ENCODE measurements at places on chromosomes 6 and 20. TPM values are rescaled to one million over a fixed set of nuclear protein-coding genes. Genes with fewer than 3 reads are reported as not detected.
A peak's percentile ranks its signal among the peaks of the same experiment; 100 is the strongest.

- H3K27me3 ChIP-seq, result no peaks in the 10 kb centered on the region
- peak overlapping the region; percentile 76 for H3K27ac ChIP-seq
- peaks cover 6% of the 10 kb centered on the region for H3K4me1 ChIP-seq
- DNase-seq, result no peak
Observed at GRCh38 chr6:16544521-16544920, 216.7 kb downstream of the ATXN1 start.

GRCh38 chr20:33645072-33645358, 17.1 kb upstream of the C20orf144 start:
- no peak for DNase-seq
- no peak overlapping the region for H3K4me3 ChIP-seq
- H3K27me3 ChIP-seq, result no peaks in the 10 kb centered on the region
- peaks cover 43% of the 10 kb centered on the region for H3K36me3 ChIP-seq

- H3K4me3 ChIP-seq, result no peak overlapping the region
- H3K27ac ChIP-seq, result no peak overlapping the region
- peaks cover 14% of the 10 kb centered on the region for H3K36me3 ChIP-seq
- peaks cover 4% of the 10 kb centered on the region for H3K4me1 ChIP-seq
Observed at GRCh38 chr6:7604003-7604402, 14.0 kb downstream of the SNRNP48 start.

- no peaks in the 10 kb centered on the region for H3K36me3 ChIP-seq
- H3K4me3 ChIP-seq, result peak overlapping the region; percentile 49
- DNase-seq, result peak; percentile 37
- H3K27ac ChIP-seq, result peak overlapping the region; percentile 40
- H3K4me1 ChIP-seq, result peaks cover 10% of the 10 kb centered on the region
Observed at GRCh38 chr6:41894366-41895299, 542 bp downstream of the USP49 start.

DNA sequence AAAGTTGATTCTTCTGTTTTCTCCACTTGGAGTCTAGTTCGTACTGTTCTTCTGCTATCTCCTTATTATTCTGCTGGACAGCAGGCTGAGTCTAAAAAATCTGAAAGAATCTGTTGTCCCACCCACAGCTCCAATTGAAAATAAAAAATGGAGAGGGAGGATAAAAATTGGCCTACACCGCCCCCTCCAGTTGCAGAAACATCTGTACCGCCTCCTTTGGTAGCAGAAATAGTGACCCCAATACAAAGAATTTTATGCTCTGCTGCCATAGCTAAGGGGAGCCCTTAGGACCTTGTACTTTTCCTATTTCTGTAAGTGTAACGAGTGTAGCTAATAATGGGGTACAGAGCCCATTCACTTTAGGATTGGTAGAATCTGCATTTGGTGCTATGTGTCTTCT, 4.9 kb upstream of the FKBP1A start:
- DNase-seq, result no peak
- peaks cover 8% of the 10 kb centered on the region for H3K4me1 ChIP-seq
- H3K27ac ChIP-seq, result no peak overlapping the region
- no peaks in the 10 kb centered on the region for H3K27me3 ChIP-seq

DNA sequence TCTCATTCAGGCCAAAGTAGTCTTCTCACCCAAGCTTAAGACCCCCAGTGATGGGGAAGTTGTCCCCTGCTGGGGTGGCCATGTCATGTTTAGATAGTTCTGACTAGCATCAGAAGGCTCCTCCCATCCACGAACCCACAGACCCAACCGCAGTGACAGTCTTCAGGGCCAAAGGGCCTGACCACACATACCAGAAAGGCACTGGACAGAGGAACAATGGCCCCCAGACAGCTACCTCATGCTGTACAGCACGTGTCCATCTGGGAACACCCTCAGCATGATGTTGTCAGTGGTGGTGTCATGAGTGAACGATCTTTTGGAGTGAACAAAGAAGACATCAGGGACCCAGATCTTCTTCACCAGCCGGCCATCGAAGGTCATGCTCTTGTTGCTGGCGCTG, 46.3 kb downstream of the GABRR2 start:
- H3K36me3 ChIP-seq, result no peaks in the 10 kb centered on the region
- no peaks in the 10 kb centered on the region for H3K27me3 ChIP-seq
- no peak overlapping the region for H3K4me3 ChIP-seq
- no peak overlapping the region for H3K27ac ChIP-seq
- H3K4me1 ChIP-seq, result no peaks in the 10 kb centered on the region

GRCh38 chr20:25187220-25187619, 8.3 kb upstream of the ENTPD6 start:
- H3K4me3 ChIP-seq, result no peak overlapping the region
- no peaks in the 10 kb centered on the region for H3K36me3 ChIP-seq
- no peak overlapping the region for H3K27ac ChIP-seq
- DNase-seq, result no peak
- peaks cover 3% of the 10 kb centered on the region for H3K4me1 ChIP-seq

DNA sequence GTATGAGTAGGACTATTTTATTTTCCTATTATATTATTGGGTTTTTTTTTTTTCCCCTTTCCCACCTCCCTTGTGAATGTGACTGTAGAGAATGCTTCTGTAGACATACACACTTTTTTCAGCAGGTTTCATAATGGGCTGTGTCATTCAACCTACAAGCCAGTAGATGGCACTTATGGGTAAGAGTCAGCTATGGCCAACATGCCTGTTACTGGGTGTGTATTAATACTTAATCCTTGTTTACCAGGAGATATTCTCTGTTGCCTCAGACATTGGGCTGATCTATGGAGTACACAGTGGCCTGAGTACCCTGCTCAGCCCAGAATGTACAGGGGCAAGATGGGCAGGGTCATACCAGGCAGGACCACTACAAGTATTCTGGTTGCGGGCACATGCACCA, 382.5 kb downstream of the EPHA7 start:
- H3K36me3 ChIP-seq, result no peaks in the 10 kb centered on the region
- H3K27me3 ChIP-seq, result no peaks in the 10 kb centered on the region
- no peaks in the 10 kb centered on the region for H3K4me1 ChIP-seq
- no peak for DNase-seq
- H3K4me3 ChIP-seq, result no peak overlapping the region

DNA sequence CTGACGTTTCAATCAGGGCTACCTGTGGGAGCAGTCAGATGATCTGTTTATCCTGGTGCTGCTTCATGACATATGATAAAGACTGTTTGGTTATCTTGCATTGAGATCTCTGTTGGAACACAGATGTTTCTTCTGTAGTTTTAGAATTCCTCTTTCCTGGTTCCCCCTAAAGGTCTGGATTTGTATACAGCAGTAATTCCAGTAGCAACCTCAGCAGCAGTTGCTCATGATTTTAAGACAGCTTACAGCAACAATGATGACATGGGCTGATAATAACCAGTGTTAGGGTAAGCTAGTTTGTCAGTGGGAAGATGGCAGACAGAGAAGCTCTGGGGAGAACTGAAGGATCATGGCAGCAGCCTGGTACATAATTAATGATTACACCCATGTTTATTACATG, 439.4 kb downstream of the PHF3 start:
- H3K36me3 ChIP-seq, result no peaks in the 10 kb centered on the region
- no peak overlapping the region for H3K27ac ChIP-seq
- no peak for DNase-seq
- H3K27me3 ChIP-seq, result no peaks in the 10 kb centered on the region
- H3K4me1 ChIP-seq, result no peaks in the 10 kb centered on the region

GRCh38 chr20:47610247-47610944, 108.7 kb downstream of the NCOA3 start:
- no peak for DNase-seq
- no peak overlapping the region for H3K4me3 ChIP-seq
- H3K4me1 ChIP-seq, result no peaks in the 10 kb centered on the region
- peak overlapping the region; percentile 3 for H3K27ac ChIP-seq

DNA sequence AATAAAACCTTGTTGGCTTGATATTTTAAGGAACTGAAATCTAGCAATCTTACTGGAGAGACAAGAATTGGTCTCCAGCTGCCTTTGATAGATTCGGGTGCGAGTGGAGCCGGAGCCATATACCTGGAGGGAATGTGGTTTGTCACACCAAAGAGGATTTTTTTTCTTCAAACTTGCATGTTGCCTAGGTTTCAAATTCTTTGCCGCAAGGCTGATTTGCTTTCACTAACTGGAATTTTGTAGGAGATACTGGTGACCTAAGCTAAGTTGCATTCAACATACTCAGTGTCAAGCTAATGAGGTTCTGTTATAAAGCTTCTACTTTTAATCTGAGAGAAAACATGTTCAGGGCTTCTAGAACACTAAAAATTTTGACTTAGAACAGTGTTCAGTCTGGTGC, 39.7 kb upstream of the ASIP start:
- no peaks in the 10 kb centered on the region for H3K27me3 ChIP-seq
- no peaks in the 10 kb centered on the region for H3K36me3 ChIP-seq
- no peak for DNase-seq
- H3K4me1 ChIP-seq, result no peaks in the 10 kb centered on the region
- H3K27ac ChIP-seq, result no peak overlapping the region

GRCh38 chr20:45051204-45052060, 49.5 kb downstream of the KCNS1 start:
- H3K27ac ChIP-seq, result peak overlapping the region; percentile 45
- DNase-seq, result no peak
- no peaks in the 10 kb centered on the region for H3K27me3 ChIP-seq
- no peaks in the 10 kb centered on the region for H3K36me3 ChIP-seq

DNA sequence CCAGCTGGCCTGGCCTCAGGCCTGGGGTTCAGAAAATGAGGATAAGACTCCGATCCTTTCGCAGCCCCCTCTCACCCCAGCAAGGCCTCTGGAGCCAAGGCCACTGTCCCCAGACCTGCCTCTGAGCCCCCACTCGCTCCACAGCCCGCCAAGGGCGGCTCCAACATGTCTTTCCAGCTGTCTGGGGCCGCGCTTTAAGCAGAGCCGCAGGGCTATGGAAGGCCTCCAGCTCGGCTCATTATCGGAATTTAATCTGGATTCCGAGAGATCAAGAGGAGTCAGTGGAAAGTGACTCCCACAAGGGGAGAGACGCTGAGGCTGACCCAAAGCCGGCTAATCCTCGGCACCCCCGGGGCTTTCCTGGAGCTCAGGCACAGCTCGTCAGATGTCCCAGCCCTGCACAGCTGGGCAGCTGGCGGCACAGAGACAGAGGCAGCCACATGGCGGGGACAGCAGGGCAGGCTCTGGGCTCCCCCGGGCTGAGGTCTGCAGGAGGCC, 41.8 kb downstream of the BMP7 start:
- no peak overlapping the region for H3K4me3 ChIP-seq
- H3K36me3 ChIP-seq, result no peaks in the 10 kb centered on the region
- no peak overlapping the region for H3K27ac ChIP-seq
- peaks cover 23% of the 10 kb centered on the region for H3K4me1 ChIP-seq
- no peaks in the 10 kb centered on the region for H3K27me3 ChIP-seq
- DNase-seq, result peak; percentile 87

GRCh38 chr6:99822741-99823512, 171.1 kb downstream of the MCHR2 start:
- no peak overlapping the region for H3K4me3 ChIP-seq
- peak; percentile 58 for DNase-seq
- H3K27me3 ChIP-seq, result no peaks in the 10 kb centered on the region
- H3K4me1 ChIP-seq, result no peaks in the 10 kb centered on the region
- no peaks in the 10 kb centered on the region for H3K36me3 ChIP-seq

GRCh38 chr6:105911106-105911629, 175.0 kb upstream of the PRDM1 start:
- H3K4me1 ChIP-seq, result no peaks in the 10 kb centered on the region
- no peak for DNase-seq
- H3K27ac ChIP-seq, result no peak overlapping the region
- no peak overlapping the region for H3K4me3 ChIP-seq
- H3K36me3 ChIP-seq, result no peaks in the 10 kb centered on the region

DNA sequence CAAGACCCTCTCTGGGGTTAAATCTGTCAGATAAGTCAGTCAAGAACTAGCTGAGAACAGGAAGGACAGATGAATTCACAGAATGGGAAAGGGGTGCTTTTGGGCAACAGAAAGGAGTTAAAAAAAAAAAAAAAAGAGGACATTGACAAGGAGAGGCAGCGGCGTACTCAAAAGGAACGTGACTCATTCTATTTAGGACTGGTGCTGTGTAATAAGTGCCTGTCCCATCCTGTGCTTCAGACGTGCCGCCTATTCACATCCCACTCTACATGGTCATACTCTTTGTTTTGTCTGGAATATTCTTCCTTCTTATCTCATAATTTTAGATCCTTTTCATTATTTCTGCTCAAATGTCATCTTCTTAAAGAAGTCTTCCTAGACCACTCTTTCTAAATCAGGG, 101.1 kb upstream of the EMILIN3 start:
- no peak for DNase-seq
- no peak overlapping the region for H3K4me3 ChIP-seq
- H3K4me1 ChIP-seq, result peaks cover 5% of the 10 kb centered on the region
- peaks cover 52% of the 10 kb centered on the region for H3K36me3 ChIP-seq
- no peak overlapping the region for H3K27ac ChIP-seq

DNA sequence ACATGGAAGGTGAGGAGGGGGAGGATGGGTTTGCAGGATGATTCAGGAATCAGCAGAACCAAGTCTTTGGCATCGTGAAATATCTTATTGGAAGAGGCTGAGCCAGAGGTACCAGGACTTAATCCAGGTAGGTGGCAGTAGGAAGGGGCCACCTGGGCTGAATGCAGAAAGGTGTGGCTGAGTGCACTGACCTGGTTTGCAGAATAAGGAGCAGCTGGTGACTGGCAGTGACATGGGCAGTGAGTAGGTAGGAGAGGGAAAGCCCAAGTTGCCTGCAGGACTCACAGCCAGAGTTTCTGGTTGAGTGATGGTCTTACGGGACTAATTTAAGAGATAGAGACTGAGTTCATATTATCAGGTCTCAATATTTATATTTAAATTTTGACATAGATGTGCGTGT, 1.1 kb upstream of the PBOV1 start:
- H3K27me3 ChIP-seq, result no peaks in the 10 kb centered on the region
- no peak for DNase-seq
- peaks cover 2% of the 10 kb centered on the region for H3K36me3 ChIP-seq
- H3K4me3 ChIP-seq, result no peak overlapping the region

DNA sequence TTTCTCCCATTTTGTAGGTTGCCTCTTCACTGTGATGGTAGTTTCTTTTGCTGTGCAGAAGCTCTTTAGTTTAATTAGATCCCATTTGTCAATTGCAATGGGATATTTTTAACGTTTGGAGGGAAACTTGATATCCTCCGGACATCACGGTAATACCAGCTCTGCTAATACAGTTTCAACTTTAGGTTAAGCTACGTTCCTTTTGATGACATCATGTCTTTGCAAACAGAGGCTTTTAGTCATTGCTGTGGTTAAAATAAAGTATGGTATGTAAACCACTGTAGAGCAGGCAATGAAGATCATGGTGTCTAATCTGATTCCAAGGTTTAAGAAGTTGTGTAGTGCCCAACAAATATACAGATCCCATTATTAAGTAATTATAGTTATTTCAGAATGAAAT, 168.0 kb upstream of the CHD6 start:
- H3K36me3 ChIP-seq, result no peaks in the 10 kb centered on the region
- DNase-seq, result no peak
- no peak overlapping the region for H3K27ac ChIP-seq
- H3K4me1 ChIP-seq, result no peaks in the 10 kb centered on the region
- peaks cover 2% of the 10 kb centered on the region for H3K27me3 ChIP-seq

GRCh38 chr6:169568314-169569087, 133.3 kb downstream of the WDR27 start:
- no peak overlapping the region for H3K4me3 ChIP-seq
- no peaks in the 10 kb centered on the region for H3K4me1 ChIP-seq
- H3K36me3 ChIP-seq, result peaks cover 4% of the 10 kb centered on the region
- no peak for DNase-seq
- no peaks in the 10 kb centered on the region for H3K27me3 ChIP-seq

The KIF25 gene
- total RNA-seq, result 5.3 TPM

The PREX1 gene
- total RNA-seq, result 56.3 TPM

The ECT2L gene
- total RNA-seq, result 13.4 TPM

The PRL gene
- not detected for total RNA-seq

The TUBB1 gene
- 6.6 TPM for total RNA-seq

The MLIP gene
- 0.51 TPM for total RNA-seq

The PSMB8 gene
- 79.0 TPM for total RNA-seq

The NUP153 gene
- total RNA-seq, result 50.2 TPM

The PARD6B gene
- 38.1 TPM for total RNA-seq

The C6orf163 gene
- total RNA-seq, result 2.4 TPM
